NCI-H2081 treated with DMSO at 0.1 percent for 48 hours (cell line): ENCODE measurements at places on chromosomes 5 and 9.

DNA sequence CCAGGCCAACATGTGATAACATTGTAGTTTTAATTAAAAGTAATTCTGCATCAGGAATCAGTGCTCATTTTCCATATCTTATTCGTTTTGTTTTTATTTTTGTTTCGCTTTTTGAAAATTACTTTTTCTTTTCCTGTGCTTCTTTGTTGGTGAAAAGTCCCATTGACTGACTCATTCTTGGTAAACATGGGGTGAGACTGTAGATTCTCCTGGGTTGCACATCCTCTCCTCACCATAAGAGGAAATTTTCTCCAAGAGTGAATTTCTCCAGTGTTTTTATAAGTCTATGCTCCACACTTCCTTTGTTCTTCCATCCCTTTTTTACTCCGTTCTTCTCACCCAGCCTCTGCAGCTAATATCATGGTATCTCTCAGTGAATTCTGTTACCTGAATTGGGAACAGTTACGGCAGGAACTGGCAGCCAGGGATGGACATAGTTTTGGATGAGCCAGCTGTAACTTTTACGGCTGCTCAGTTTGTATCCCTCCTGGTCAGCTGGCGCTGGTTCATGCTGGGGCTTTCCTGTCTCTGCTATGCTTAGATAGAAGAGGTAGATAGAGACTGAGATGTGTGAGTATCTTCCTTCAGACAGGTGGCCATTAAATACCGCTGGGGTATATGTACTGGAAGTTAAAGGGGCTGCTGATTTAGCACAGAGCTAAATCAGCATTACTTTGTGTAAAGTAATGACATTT is 80.0 kb downstream of the MAN2A1 start:
- DNase-seq: no peak

GRCh38 chr5:142677198-142677597 is 8.7 kb downstream of the FGF1 start:
- DNase-seq: no peak

DNA sequence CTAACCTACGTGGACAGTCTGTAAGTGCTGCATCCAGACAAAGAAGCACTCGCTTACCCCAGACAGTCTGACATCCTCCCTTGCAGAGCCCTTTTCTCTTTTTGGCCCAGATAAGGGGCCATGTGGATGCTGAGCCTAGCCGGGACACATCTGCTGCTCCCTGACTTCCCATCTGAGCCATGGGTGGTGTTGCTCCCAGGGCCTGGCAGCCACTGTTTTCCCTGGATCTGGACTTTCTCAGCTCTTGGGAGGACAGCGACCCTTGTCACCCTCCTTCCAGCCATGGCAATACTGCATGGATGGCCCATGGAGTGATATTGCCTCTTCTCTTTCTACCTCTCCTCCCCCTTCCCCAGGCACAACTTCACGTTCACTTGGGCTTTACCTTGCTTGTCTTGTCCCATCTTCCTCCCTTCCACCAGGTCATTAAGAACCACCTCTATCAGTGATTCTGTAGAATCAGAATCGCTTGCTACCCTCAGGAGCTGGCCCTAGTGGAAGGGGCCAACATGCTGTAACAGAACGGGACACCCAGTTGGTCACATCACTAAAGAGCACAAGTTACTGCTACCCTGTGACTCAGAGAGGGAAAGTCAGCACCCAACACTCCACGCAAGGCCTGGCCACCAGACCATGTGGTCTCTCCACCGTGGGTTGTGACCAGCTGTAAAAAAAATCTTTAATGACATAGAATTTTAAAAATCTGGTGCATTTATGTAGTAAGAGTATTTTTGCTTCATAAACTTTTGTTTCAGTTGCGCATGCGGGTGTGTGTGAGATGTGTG is 4.4 kb downstream of the NEURL1B start:
- no peak for DNase-seq

DNA sequence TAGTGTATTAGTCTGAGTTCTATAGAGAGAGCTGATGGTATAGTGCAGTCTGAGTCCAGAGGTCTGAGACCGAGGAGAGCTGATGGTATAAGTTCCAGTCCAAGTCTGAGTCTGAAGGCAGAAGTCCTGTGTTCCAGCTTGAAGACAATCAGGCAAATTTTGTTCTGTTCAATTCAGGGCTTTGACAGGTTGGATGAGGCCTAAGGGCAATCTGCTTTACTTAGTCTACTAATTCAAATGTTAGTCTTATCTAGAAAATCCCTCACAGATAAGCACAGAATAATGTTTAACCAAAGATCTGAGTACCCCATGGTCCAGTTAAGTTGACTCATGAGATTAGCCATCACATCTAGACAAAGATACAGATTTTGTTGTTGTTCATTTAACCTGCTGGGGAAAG is 303.0 kb upstream of the KLF4 start:
- DNase-seq: no peak

GRCh38 chr5:111129938-111130337 is 37.8 kb downstream of the WDR36 start:
- no peak for DNase-seq

DNA sequence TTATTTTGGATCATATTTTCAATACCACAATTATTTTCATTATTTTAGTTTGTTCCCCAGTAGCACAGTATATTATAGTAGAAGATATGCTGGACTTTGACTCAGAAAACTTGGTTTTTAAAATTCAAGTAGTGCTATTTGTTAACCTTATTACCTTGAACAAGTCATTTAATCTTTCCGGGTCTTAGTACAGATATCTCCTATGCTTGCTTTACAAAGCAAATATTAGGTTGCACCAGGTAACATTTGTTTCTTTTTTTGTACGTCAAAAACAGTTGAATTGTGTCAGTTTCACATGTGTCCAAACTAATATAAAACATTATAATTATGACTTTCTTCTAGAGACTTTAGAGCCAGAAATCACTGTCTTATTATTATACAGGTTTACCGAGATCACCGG is 338.1 kb downstream of the ARL15 start:
- no peak for DNase-seq

- DNase-seq: no peak
Measured at GRCh38 chr9:27504259-27504658, 19.8 kb upstream of the IFNK start.

- DNase-seq: no peak
Measured at GRCh38 chr9:2125906-2126305, 110.8 kb downstream of the SMARCA2 start.

- no peak for DNase-seq
Measured at GRCh38 chr5:76165711-76166374, 82.7 kb downstream of the SV2C start.

DNA sequence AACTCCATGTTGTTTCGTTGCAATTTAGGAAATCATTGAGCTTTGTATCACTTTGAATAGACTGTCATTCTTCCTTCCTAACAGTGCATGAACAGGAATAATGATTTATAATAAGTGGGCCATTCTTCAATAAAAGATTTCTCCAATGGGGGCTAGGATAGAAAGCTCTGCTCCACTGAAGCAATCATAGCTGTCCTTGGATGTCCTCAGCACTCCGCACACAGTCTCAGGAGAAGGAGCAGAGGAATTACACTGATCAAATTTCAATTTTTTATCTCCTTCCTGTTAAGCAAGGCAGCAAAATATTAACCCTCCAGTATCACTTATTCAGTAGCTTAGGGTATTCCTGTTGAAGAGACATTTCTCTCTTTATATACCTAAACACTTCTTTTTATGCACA is 532.7 kb upstream of the ST8SIA4 start:
- DNase-seq: no peak

GRCh38 chr5:31362529-31362900 is 169.0 kb downstream of the CDH6 start:
- DNase-seq: no peak

- no peak for DNase-seq
Measured at GRCh38 chr5:42621662-42622061, 135.0 kb upstream of the CCDC152 start.

- DNase-seq: no peak
Measured at GRCh38 chr9:120571443-120572257, 8.3 kb downstream of the CDK5RAP2 start.

DNA sequence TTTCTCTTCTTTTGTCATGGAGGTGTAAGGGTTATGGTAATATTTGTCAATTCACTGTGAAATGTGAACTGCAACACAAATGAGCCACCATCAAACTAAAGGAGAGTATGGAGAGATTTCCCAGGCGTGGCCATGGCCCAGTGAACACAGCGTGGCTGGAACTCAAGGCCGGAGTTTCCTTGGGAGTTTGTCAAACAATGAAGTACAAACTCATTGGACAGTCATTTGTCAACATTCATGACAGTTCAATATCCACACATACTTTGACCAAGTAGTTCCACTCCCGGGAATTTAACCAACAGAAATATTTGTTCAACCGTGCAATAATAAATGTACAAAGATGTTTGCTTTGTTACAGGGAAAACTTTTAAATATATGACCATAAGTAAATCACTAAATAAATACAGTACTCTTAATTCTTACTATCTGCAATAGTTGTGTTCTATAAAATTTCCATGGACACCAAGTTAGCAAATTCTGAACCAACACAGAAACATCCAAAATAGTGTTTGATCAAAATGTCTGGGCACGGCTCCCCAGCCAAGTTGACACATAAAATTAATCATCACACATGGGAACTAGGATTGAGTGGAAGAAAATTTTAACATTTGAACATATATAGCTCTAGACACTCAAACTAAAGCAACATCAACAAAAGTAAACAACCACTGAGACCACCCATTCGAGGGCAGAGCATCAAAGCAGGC is 87.1 kb downstream of the DIRAS2 start:
- no peak for DNase-seq

DNA sequence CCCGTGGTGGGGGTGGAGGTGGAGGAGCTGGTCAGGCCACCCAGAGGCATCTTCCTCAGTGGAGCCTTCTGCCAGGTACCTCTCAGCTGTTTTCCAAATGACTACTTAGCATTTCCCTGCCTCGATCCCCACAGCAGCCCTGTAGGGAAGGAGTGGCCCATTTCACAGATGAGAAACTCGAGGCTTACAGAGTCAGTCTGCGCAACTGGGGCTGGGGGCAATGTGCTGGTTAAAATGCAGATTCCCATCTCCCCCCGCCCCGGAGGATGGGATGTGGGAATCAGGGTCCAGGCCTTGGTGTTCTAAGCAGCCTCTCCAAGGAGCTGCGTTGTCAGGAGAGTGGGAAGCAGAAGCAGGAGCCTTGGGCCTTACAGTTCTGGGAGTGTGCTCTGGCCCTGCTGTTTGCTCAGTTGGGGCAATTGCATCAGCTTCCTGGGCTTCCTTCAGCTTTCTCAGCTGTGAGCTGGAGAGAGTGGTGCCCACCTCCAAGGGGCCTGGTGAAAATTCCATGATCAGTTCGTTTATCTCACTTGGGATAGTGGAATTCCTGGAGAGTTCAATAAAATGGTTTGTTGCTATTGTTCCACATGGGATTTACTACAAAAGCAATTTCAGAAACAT is 19.4 kb downstream of the ERGIC1 start:
- DNase-seq: no peak

- DNase-seq: no peak
Measured at GRCh38 chr9:123089040-123089439, 55.6 kb downstream of the GPR21 start.

- DNase-seq: no peak
Measured at GRCh38 chr5:126052120-126052519, 371.1 kb upstream of the GRAMD2B start.
